ENCODE measurements at places on chromosomes 6 and 20.

- no peak for DNase-seq
These were observed 18.7 kb upstream of the APMAP start for GRCh38 chr20:25011261-25011660.

DNA sequence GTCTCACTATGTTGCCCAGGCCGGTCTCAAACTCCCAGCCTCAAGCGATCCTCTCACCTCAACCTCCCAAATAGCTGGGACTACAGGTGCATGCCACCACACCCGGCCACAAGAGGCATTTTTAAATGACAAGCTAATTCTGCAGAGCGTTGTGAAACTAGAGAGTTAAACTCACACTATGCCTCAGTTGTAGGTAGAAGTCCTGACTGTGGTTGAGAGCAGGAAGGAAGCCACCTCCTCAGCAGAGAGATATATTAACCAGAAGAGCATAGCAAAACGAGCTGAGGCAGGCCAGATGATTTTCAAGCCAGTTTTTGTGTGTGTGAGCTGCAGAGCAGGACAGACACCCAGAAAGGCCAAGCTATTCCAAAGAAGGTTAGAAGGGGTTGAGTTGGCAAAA lies 150.3 kb downstream of the MBOAT1 start:
- DNase-seq: no peak

DNA sequence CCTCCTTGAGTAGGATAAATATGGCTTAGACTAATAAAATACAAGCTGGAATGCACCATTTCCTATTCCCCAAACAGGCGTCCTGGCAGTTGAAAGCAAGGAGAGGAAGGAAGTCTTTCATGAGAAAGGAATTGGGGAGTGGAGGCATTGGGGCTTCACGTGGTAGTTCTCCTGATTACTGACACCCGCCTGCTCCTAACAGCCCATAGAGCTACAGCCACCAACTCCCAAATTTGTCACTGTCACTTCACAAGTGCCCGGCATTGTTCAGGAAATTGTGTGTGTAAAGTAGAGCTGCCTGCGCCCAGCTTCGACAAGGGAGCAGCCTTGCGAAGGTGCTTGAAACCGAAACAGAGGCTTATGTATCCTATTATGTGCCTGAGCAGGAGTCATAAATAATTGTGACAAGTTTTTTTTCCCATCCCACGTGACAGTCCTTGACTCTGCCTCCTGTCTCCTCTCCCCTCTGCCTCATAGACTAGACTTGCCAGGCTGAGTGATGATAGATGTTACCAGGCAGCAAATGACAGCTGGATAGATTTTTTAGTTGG lies 301.7 kb upstream of the ZFP64 start:
- no peak for DNase-seq

DNA sequence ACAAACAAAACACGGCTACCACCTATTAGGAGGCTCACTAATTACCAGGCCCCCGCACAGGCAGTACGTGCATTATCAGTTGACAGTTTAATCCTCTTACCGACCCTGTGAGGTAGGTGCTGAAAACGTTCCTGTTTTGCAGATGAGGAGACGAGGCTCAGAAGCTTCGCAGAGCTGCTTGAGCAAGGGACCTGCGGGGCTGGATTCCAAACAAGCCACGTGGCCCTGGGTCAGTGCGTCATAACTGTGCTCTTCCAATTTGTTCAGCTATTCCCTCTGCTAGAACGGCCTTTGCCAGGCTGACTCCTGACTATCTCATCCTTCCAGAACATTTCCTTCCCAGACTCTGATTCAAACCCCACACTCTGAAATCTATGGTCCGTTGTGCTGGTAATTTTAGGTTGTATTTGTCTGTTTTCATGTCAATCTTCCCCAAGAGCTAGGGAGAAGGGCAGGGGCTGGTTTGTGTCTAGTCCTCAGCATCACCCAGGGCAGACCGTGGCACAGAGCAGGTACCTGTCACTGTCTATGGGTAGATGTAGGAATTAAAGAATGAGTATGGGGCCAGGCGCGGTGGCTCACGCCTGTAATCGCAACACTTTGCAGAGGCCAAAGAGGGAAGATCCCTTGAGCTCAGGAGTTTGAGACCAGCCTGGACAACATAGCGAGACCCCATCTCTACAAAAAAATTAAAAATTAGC lies 28.8 kb upstream of the TLDC2 start:
- no peak for DNase-seq

- no peak for DNase-seq
These were observed 262.0 kb upstream of the PREP start for GRCh38 chr6:105664931-105665330.

GRCh38 chr20:9302091-9302462 lies 212.3 kb upstream of the LAMP5 start:
- DNase-seq: no peak

DNA sequence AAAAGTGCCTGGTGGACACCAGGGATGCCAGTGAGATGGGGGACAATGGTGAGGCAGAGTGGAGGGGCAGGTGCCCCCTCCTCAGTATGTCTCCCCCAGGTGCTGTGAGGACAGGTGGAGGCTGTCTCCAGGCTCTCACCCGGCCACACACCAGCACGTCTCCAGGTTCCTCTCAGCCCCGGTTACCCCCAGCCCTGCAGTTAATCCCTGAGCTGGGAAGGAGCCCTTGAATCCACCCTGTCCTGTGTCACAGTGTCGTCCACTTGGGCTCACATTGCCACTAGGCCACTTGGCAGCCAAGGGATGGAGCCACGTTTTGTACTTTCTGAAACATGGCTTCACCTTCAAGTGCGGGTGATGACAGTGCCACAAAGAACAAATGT lies 21.7 kb upstream of the HLA-B start:
- no peak for DNase-seq

GRCh38 chr6:63844287-63844686 lies 208.7 kb downstream of the PHF3 start:
- no peak for DNase-seq

GRCh38 chr6:25061289-25061936 lies 125.7 kb upstream of the RIPOR2 start:
- no peak for DNase-seq

- DNase-seq: no peak
These were observed 2.2 kb upstream of the CNR1 start for GRCh38 chr6:88168362-88168761.

- no peak for DNase-seq
These were observed 41.7 kb downstream of the CDK5RAP1 start for GRCh38 chr20:33359399-33360261.

DNA sequence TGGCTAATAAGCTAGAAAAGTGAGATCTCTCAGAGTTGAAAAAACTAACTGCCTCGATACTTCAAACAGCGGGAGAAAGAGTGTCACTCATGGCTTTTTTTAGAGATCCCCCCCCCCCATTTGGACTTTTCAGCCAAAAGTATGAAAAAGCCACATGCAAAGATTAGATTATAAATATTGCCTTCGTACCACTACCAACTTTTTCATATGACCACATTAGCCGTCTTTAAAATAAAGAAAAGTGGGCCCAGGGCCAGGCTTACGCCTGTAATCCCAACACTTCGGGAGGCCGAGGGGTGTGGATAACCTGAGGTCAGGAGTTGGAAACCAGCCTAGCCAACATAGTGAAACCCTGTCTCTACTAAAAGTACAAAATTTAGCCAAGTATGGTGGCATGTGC lies 4.4 kb downstream of the PGK2 start:
- no peak for DNase-seq

- DNase-seq: no peak
These were observed at the start of gene SLC22A3 for GRCh38 chr6:160348223-160349019. Gene SLC22A3, plus strand, starts transcription at chr6:160348378. Its CDS starts 42 bp downstream, at chr6:160348420.

GRCh38 chr6:17591287-17591686 lies 8.8 kb upstream of the FAM8A1 start:
- peak; percentile 75 for DNase-seq

GRCh38 chr6:105135056-105135455 lies 44.8 kb downstream of the POPDC3 start:
- DNase-seq: no peak

- DNase-seq: no peak
These were observed 482 bp downstream of the DDR1 start for GRCh38 chr6:30884521-30885480.

- peak; percentile 85 for DNase-seq
These were observed 30.0 kb upstream of the ZNF217 start for GRCh38 chr20:53623454-53624211.

DNA sequence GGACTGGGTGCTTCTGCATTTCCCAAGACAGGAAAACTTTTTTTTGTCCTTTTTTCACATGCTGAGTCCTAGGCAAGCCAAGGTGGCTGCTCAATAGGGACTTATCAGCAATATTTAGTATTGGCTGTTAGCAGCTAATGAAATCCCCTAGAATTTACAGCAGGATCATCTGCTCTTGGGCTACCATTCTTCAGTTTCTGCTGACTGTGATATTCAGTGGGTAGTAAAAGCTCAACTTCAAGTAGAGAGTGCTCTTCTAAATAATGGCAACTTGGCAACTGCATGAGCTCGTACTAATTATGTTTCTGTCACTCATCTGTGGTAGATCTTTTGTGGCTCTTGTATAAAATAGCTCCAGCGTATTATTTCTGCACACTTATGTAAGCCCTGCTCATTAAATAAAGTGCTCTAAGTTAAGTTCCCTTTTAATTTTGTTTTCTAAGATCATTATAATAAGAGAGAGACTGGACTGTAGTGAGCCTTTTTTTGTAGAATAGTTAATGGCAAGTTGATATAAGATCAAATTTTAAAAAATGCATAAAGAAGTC lies 110.3 kb downstream of the SLC35F1 start:
- no peak for DNase-seq

DNA sequence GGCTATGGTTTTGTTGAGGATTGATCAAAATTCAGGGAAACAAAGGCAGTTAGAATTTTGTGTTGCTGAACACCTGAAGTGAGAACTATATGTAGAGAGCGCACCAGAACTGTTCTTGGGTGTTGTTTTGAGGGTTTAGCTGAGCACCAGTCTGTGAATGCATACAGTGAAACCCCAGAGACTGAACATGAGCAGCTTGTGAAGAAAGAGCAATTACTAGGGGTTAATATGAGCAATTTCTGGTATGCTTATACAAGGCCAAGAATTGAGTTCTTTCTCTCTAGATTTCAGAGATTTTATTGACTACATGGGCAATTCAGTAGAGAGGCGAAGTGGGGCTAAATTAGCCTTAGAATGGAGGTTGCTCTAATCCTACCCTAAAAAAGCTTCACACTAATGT lies 93.9 kb downstream of the CD2AP start:
- DNase-seq: no peak

GRCh38 chr20:63594043-63594561 lies 20.1 kb upstream of the HELZ2 start:
- no peak for DNase-seq

DNA sequence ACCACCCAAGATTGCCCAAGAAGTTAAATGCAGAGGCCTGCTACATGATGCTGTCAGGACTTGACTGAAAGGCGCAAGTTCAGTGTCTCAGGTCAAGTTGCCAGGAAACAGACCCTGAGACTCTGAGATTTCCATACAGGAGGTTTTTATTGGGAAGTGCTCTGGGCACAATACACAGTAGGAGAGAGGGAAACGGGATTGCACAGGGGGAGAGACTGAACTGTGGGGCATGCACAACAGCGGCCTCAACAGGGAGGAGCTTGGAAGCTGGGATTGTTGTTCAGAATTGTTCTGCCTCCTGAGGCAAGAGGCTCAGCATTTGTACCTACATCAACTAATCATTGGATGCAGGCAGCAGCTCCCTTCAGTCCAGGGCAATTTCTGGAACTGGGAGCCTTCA lies 6.7 kb downstream of the STX11 start:
- DNase-seq: no peak

DNA sequence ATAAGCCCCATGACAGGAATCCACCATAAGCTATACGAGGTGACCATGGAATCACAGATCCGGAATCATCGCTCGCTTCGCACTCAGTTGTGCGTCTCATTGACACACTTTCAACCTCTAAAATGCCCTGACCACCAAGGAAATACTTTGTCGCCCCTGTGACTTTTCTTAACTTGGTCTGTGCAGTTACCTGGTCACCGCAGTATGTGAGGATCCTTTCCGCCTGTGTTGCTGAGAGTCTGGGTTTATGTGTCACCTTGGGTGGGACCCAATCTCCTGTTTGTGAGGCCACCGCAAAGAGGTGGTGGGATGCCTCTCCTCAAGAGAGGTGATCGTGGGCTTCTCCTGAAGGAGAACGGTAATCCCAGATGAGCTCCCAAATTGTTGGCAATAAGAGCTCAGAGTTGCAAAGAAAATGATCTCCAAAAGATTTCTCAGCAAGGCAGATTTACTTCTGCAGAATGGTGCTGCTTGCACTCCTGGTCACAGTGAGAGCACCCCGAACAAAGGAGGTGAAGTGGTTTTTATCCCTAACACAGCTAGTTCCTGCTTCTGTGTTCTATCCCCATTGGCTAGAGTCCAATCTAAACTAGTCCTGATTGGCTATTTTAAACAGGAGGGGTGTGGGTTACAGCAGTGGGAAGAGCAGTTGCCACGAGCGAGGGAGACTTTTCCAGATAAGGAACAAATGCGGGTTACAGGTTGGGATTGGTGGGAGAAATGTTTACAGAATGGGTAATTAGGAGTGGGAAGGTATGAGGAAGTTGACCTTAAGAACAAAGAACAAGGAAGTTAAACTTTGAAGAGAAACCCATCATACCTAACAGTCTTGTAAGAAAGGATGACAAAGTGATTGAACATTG lies 9.1 kb upstream of the ZNFX1 start:
- peak; percentile 44 for DNase-seq

DNA sequence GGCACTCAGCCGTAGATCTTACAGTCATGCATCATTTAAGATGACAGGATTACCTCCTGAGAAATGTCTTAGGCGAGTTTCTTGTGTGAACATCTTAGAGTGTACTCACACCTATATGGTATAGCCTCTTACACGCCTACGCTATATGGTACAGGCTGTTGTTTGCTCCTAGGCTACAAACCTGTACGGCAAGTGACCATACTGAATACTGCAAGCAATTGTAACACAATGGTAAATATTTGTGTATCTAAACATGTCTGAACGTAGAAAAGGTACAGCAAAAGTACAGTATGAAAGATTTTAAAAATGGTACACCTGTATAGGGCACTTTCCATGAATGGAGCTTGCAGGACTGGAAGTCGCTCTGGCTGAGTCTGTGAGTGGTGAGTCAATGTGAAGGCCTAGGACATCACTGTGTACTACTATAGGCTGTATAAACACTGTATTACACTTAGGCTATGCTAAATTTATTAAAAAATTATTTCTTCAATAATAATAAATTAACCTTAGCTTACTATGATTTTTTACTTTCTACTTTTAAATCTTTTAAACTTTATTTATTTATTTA lies 541 bp upstream of the IL20RA start:
- DNase-seq: no peak

GRCh38 chr6:125041740-125042459 lies 79.7 kb downstream of the RNF217 start:
- peak; percentile 44 for DNase-seq

GRCh38 chr6:23478312-23478711 lies 647.7 kb upstream of the NRSN1 start:
- DNase-seq: no peak

GRCh38 chr6:50610562-50610961 lies 102.8 kb upstream of the TFAP2D start:
- no peak for DNase-seq

DNA sequence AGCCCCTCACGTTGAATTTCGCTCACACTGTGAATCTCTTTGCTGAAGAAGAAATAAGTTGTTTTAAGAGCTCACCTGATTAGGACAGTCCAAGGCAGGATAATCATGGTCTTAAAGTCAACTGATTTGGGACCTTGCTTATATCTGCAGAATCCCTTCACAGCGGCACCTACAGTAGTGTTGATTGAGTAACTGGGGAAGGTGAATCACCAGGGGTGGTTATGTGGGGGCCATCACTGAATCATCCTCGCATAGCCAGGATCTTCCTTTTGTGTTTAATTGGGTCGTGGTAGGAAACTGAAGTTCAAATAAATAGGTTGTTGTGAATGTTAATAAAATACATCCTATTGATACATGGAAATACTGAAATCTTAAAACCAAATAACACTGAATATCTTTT lies 20.2 kb upstream of the MICA start:
- no peak for DNase-seq

- DNase-seq: no peak
These were observed 167.2 kb downstream of the TFAP2C start for GRCh38 chr20:56796345-56796744.
